ENCODE measurements at places on chromosomes 12 and 14. TPM values are rescaled to one million over a fixed set of nuclear protein-coding genes. Genes with fewer than 3 reads are reported as not detected.
A peak's percentile ranks its signal among the peaks of the same experiment; 100 is the strongest.

GRCh38 chr12:89779090-89779489 is 70.5 kb upstream of the ATP2B1 start:
- no peaks in the 10 kb centered on the region for H3K27me3 ChIP-seq
- no peak for DNase-seq
- peaks cover 9% of the 10 kb centered on the region for H3K4me1 ChIP-seq
- H3K36me3 ChIP-seq, result no peaks in the 10 kb centered on the region
- no peak overlapping the region for H3K4me3 ChIP-seq

GRCh38 chr14:100679707-100680438 is 46.8 kb upstream of the DLK1 start:
- H3K4me1 ChIP-seq, result peaks cover 38% of the 10 kb centered on the region
- no peak for DNase-seq
- H3K36me3 ChIP-seq, result no peaks in the 10 kb centered on the region
- no peak overlapping the region for H3K4me3 ChIP-seq

GRCh38 chr14:36996857-36997590 is 175.4 kb downstream of the SLC25A21 start:
- no peaks in the 10 kb centered on the region for H3K36me3 ChIP-seq
- H3K27ac ChIP-seq, result peak overlapping the region; percentile 42
- H3K4me3 ChIP-seq, result no peak overlapping the region
- no peak for DNase-seq
- H3K4me1 ChIP-seq, result no peaks in the 10 kb centered on the region
- H3K27me3 ChIP-seq, result no peaks in the 10 kb centered on the region

GRCh38 chr12:29711381-29711780 is 72.4 kb downstream of the TMTC1 start:
- no peak overlapping the region for H3K27ac ChIP-seq
- no peak for DNase-seq
- H3K4me3 ChIP-seq, result no peak overlapping the region

DNA sequence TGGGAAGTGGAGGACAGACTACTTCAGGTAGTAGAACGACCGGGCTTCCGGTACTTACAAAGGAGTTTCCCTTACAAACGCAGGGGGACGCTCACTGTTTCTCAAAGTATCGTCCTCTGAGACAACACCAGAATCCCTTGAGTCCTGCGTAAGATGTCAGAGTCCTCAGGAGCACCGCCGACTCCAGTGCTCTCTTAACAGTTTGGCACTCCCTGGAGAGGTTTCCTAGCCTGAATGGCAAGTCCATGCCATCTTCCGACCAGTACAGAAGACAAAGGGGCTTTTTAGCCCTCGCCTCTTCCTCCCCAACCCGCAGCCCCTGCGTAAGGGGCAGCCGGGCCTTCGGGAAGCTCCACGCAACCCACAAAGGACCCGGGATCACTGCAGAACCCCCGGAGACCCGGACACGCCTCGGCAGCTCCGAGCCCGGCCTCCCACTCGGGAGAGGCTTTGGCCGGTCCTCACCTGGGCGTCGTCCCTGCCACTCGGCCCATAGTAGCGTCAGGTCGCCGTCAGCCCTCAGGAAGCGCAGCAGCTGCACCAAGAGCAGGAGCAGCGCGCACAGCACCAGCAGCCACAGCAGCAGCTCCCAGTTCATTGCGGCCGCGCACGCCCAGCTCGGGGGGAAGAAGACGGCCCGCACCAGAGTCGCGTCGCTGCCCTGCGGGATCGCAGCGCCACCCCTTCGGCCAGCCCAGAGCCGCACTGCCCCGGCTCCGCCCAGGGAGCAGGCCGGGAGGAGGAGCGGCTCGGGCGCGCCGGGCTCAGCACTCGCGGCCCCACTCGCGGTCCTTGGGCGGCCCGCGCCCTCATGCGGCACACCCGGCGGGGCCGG is at the start of gene DHRS7:
TSS of gene DHRS7 (minus strand) at position 687 of the 835 bp plus-strand sequence. CDS start at position 598, 89 bp downstream.
- peak within 1 kb of the TSS; percentile 69 for H3K4me3 ChIP-seq
- H3K4me1 ChIP-seq, result peaks cover 19% of the 10 kb centered on the region
- H3K36me3 ChIP-seq, result no peaks in the 10 kb centered on the region
- peak within 1 kb of the TSS; percentile 85 for H3K27ac ChIP-seq
- no peaks in the 10 kb centered on the region for H3K27me3 ChIP-seq

GRCh38 chr14:105941226-105942166 is 415.1 kb downstream of the TMEM121 start:
- no peaks in the 10 kb centered on the region for H3K27me3 ChIP-seq
- H3K4me1 ChIP-seq, result no peaks in the 10 kb centered on the region
- no peak overlapping the region for H3K4me3 ChIP-seq
- peak; percentile 69 for DNase-seq
- H3K36me3 ChIP-seq, result no peaks in the 10 kb centered on the region

DNA sequence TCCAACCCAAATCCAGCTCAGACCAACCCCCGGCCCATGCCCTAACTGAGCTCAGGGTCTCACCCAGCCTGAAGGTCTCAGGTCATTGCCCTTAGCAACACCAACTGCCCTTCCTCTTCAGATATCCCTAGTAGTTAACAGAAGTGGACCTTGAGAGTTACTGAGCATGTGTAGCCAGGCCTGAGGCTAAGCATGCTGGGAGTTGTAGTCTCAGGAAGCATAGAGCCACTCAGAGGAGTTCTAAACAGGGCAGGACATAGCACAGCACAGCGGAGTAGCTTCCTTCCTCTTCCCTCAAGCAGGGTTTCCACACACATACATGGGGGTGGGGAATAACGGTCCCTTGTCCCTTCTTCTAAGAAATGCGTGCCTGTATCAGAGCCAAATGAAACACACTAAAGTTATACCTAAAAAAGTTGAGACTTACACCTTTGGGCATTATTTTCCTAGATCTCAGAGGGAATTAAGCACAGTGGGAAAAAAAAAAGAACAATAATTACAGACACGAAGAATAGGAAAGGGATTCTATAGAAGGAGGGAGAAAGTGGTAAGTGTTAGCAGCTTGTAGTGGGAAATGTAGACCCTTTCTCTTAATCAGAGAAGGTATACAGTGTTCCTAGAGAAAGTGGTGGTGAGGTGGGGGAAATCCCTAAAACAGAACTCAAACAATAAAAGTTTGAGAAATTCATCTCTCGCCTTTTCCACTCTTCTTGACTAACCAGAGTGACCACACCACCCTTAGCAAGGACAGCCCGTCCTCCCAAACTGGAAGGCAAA is 4.4 kb downstream of the KMT2D start:
- peaks cover 38% of the 10 kb centered on the region for H3K36me3 ChIP-seq
- no peaks in the 10 kb centered on the region for H3K27me3 ChIP-seq
- DNase-seq, result no peak
- peaks cover 57% of the 10 kb centered on the region for H3K4me1 ChIP-seq
- H3K4me3 ChIP-seq, result peak overlapping the region; percentile 97

DNA sequence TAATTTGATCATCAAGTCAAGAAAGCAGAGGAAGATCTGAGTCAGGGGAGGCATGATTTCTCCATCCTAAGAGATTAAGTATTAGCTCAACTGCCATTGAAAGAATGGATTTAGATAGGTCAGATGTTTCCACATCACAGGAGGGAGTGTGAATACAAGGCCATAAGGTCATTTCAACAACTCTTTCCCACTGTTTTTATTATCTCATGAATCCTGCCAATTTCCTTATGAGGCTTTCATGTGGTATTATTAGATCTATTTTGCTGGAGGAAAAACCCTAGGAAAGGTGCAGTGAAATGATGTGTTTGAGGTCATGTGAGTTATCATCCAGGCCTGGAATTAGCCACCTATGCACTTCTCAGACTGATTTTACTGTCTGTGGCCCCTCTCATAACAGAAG is 269.0 kb downstream of the NOVA1 start:
- H3K4me1 ChIP-seq, result no peaks in the 10 kb centered on the region
- H3K4me3 ChIP-seq, result no peak overlapping the region
- no peaks in the 10 kb centered on the region for H3K27me3 ChIP-seq
- DNase-seq, result no peak
- no peaks in the 10 kb centered on the region for H3K36me3 ChIP-seq
- no peak overlapping the region for H3K27ac ChIP-seq

DNA sequence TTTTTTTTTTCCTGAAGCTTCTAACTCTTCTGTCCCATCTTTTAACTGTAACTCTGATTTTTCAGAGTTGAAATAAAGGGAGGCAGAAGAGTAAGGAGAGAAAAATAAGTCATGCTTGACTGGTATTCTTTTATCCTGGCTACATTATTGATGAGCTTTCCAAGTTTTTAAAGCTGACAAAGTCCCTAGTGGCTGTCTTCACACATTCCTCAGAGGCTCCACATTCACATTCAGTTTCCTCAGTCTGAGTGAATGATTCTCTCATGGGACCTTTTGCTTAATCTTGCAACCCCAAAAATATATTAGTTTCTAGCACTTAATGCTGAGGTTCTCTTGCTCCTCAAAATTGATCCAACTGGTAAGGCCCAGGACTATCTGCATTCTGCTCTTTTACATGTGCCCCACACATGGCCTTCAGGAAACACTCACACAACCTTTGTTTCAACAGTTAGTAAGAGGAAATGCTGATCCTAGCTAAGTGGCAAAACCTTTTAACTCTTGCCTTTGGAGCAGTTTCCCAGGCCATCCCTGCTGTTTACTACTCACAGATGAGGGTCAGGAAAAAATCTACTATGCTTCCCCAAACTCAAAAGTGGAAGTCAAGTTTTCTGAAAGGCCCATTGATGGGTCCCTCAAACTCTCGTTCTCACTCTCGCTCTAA is 61.7 kb upstream of the SLC6A15 start:
- no peak overlapping the region for H3K27ac ChIP-seq
- H3K36me3 ChIP-seq, result no peaks in the 10 kb centered on the region
- no peak overlapping the region for H3K4me3 ChIP-seq

DNA sequence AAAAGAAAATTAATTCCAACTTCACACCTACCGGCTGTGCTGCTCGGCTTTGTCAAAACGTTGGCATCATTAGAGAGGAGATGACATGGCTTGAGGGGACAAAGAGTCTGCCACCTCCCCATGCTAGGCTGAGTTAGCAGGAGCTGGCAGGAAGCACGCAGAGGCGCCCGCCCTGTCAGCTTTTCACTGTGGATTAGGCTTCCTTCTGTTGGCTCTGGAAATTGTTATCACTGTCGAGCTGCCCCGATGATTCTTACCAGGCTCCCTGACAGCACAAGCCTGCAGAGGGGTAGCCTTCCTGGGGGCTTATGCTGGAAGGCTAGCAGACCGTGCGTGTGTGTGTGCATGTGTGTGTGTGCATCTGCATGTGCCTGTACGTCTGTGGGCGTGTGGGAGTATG is 490.9 kb upstream of the TBX3 start:
- no peaks in the 10 kb centered on the region for H3K27me3 ChIP-seq
- no peak overlapping the region for H3K27ac ChIP-seq
- H3K4me3 ChIP-seq, result no peak overlapping the region
- peaks cover 6% of the 10 kb centered on the region for H3K4me1 ChIP-seq

- no peaks in the 10 kb centered on the region for H3K36me3 ChIP-seq
- DNase-seq, result no peak
- H3K4me3 ChIP-seq, result no peak overlapping the region
- H3K27ac ChIP-seq, result no peak overlapping the region
- H3K4me1 ChIP-seq, result no peaks in the 10 kb centered on the region
- no peaks in the 10 kb centered on the region for H3K27me3 ChIP-seq
These were observed 83.9 kb upstream of the OSBPL8 start for GRCh38 chr12:76643438-76643837.

DNA sequence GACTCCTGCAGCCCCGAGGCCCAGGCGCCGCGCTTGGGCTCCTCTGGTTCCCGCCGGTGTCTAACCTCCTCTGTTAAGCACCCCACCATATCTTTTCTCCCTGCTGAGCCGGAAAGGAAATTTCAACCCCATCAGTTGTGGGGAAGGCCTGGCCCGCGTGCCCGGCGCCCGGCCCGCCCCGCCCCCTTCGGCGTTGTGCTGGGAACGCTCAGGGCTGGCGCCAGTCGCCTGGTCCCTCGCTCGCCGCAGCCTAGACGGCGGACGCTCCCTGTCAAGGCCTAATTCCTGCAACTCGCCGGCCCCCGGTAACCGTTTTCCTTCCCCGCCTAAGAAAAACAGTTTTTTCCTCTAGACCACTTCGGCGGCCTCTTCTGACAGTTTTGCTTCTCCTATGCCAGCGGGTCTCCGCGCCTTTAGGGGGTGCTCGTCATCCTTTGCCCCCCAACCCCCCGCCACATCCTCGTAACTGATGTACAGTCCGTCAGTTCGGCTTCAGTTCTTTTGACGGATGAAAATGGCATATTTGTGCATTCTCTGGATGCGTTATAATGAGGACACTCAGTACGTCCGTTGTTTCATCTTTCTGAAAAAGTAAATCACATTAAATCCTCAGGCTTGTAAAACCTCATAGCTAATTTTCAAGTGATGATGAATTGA is 506 bp upstream of the NAP1L1 start:
- H3K27ac ChIP-seq, result peak overlapping the region; percentile 99
- H3K4me3 ChIP-seq, result peak overlapping the region; percentile 91
- peaks cover 30% of the 10 kb centered on the region for H3K4me1 ChIP-seq
- no peaks in the 10 kb centered on the region for H3K27me3 ChIP-seq
- peak; percentile 88 for DNase-seq

- no peak overlapping the region for H3K27ac ChIP-seq
- H3K27me3 ChIP-seq, result no peaks in the 10 kb centered on the region
- DNase-seq, result no peak
These were observed 1057.7 kb downstream of the VRK1 start for GRCh38 chr14:97854918-97855317.

DNA sequence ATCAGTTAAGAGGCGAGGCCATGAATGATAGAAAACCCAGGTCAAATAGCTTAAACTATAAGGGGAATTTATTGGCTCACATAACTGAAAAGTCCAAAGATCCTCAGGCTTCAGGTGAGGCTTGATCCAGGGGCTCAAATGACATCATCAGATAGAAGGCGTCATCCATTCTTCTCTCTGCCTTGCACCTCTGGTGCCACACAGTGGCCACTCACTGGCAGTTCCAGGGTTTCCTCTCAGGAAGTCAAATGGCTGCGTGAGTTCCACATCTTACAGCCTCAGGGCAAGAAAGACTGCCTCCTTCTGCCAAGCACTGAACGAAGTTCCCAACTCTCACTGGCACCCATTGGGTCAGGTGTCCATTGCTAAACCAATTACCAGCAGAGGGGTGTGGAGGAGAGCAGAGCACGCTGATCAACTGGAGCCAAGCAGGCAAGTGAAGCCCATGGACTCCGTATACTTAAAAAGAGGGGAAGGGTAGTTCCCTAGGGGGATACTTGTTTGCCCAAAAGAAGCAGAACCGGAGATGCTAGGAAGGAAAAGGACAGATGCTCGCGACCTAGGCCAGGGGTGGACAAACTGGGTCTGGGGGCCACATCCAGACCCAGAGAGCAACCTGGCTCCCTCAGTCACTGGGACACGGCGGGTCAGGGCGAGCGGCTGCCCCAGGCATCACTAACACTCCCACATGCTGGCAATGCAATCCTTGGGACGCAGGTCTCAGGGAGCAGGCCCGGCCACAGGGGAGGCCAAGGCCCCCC is 69.3 kb downstream of the SERPINA3 start:
- peak; percentile 31 for DNase-seq
- no peak overlapping the region for H3K4me3 ChIP-seq
- no peaks in the 10 kb centered on the region for H3K27me3 ChIP-seq
- H3K36me3 ChIP-seq, result no peaks in the 10 kb centered on the region
- H3K4me1 ChIP-seq, result no peaks in the 10 kb centered on the region
- no peak overlapping the region for H3K27ac ChIP-seq

YARS2 gene
- total RNA-seq, result 17.1 TPM

CD27 gene
- 1.9 TPM for total RNA-seq

NYNRIN gene
- total RNA-seq, result 43.6 TPM

SLC5A8 gene
- total RNA-seq, result not detected

CYP27B1 gene
- 1.2 TPM for total RNA-seq

All from suprapubic skin (tissue), 4 donors.